Activated CD4-positive, alpha-beta T cell treated with anti-CD3 and anti-CD28 coated beads, Interleukin-2, amount 50 U/mL, for 16 hours (primary cell): ENCODE measurements at places on chromosomes 5 and 9.

DNA sequence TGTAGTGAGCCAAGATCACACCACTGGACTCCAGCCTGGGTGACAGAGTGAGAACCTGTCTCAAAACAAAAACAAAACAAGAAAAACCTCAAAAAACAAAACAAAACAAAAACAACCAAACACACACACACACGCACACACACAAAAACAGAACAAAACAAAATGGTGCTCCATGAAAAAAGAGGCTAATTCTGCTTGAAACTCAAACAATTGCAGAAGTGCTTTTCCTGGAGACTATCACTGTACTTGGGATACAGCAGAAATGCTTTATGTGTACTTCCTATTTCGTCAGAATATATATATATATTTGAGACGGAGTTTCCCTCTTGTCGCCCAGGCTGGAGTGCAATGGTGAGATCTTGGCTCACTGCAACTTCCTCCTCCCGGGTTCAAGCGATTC lies 49.9 kb upstream of the HSPA9 start:
- no peak for DNase-seq

DNA sequence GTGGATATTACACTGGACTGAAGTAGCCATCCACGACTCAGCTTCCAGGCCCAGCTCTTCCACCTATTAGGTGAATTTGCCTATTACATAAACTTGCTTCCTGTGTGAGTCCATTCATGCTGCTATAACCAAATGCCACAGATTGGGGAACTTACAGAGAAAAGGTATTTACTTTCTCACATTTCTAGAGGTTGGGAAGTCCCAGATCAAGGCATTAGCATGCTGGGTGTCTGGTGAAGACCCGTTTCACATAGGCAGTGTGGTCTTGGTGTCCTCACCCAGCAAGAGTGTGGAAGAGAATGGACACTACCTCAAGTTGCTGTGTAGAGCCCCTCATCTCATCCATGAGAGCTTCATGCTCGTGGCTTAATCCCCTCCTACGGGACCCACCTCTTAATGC lies 282.6 kb downstream of the IRX1 start:
- DNase-seq, result no peak

DNA sequence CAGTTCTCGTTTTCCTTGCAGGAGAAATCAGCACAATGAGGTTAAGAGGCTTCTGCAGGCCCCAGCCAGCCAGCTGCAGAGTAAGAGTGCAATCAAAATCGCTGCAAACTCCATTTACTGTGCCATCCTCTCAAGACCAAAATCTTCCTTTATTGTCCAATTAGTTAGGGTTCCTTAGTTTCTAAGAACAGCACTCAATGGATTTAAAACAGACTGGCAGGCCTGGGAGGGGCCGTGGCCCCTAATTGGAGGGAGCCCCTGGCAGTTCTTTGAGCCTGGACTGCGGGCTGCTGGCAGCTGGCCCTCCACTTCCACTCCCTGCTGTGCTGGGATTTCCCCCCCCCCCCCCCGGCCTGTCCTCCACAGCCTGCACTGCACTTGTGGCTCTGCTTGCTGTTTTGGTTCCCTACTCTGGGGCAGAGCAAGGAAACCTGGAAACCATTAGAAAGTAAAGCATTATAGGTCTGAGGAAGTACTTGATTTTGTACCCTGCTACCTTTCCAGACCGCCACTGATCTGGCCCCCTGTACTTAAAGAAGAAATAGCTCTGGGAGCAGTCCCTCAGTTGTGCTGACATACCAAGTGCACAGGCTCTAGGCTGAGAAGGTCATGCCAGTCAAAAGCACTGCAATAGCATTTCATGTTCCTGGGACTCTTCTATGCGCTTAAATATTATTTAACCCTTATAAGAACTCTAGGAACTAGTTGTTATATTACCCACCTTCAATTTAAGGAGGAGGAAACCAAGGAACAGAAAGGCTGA lies 129.0 kb downstream of the APBA1 start:
- DNase-seq, result no peak

- no peak for DNase-seq
These were observed 10.4 kb upstream of the MIER3 start for GRCh38 chr5:56962286-56962685.

DNA sequence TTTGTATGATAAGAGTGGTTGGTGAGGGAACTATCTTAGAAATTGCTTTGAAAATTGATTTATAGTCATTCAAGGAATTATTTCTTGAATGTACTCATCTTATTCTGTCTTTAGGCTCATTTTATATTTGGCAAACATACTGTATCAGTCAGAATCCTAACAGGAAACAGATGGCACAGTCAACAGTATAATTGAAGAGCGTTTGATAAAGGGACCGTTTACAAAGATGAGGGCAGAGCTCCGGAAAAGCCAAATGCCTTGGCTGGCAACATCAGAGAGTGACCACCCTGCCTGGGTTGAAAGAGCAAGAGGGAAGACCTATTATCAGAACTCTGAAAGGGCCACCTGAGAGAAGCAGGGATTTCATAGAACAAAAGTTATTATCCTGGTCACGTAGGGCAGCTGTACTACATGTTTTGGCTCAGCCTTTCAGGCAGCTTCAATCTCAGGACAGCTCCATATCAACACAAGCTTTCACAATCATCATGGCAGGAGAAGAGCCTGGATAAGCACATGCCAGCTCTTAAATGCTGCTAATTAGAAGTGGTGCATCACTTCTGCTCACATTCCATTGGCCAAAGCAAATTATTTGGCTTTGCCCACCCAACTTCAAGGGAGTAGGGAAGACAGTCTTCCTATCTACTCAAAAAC lies 47.2 kb upstream of the ARL15 start:
- no peak for DNase-seq

DNA sequence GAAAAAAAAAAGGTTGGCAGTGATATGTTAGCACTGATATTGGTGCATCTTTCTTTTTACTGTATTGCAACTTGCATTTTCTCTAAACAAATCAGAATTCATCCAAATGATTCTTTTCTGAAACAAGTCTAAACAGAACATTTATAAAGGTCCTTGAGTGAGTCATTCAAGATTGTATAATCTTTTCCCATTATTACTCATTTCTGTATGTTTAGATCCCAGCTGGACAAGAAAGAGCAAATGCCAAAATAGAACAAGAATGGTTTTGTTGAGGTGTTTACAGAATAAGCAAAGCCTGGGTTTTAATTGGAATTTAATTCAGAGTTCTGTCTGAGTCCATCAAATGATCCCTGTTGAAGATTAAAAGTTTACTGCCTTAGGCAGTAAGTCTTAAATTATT lies 112.3 kb downstream of the VCAN start:
- no peak for DNase-seq

- no peak for DNase-seq
These were observed 50.1 kb upstream of the ZNF608 start for GRCh38 chr5:124796495-124796894.

- no peak for DNase-seq
These were observed 579.3 kb upstream of the RGMB start for GRCh38 chr5:98193921-98194760.

GRCh38 chr9:81989700-81990099 lies 1.1 kb downstream of the SPATA31D1 start:
- DNase-seq, result no peak

DNA sequence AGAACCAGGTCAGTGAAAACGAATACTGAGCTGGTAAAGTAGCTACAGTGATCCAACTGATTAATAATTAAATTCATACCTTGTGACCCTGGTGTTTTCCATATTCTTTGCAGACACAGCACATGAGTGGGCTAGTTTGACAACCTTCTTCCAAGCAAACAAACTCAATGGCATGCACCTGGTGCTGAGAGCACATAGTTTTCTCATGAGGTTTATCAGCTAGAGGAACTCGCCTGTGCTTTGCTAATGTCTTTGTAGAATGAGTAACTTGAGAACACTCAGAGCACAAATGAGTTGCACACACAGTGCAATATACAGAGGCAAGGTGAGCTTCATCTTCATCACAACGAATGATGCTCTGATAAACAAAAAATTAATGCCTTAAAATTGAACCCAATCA lies 12.6 kb downstream of the TRIM23 start:
- DNase-seq, result no peak

DNA sequence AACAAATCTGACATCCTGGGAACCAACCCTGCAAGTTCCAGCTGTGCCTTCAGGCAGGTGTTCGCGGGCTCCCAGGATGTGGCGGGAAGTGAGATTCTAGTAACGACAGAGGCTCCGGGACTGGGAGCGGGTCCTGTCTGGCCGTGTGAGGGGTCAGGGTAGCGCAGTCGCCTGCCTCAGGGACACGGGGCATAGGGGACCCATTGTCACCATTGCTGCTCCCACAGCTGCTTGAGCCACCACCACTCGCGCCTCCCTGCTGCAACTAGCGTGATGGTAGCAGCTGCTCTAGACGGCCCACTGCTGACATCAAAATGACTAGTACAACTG lies 468.5 kb downstream of the CDH9 start:
- no peak for DNase-seq

GRCh38 chr9:123571240-123571639 lies 215.2 kb downstream of the CRB2 start:
- no peak for DNase-seq

DNA sequence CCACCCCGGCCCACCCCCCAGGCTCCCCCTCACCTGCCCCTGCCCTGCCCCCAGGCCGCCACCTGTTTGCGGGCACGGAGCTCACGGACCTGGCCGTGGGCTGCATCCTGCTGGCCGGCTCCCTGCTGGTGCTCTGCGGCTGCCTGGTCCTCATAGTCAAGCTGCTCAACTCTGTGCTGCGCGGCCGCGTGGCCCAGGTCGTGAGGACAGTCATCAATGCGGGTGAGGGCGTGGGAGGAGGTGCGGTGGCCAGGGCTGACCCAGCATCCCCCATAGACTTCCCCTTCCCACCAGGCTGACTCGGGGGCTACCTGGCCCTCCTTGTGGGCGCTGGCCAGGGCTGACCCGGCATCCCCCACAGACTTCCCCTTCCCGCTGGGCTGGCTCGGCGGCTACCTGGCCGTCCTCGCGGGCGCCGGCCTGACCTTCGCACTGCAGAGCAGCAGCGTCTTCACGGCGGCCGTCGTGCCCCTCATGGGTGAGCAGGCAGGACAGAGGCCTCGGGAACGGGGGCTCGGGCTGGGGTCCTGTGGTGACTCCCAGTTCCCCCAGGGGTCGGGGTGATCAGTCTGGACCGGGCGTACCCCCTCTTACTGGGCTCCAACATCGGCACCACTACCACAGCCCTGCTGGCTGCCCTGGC lies 3.5 kb downstream of the SLC34A3 start:
- DNase-seq, result no peak

DNA sequence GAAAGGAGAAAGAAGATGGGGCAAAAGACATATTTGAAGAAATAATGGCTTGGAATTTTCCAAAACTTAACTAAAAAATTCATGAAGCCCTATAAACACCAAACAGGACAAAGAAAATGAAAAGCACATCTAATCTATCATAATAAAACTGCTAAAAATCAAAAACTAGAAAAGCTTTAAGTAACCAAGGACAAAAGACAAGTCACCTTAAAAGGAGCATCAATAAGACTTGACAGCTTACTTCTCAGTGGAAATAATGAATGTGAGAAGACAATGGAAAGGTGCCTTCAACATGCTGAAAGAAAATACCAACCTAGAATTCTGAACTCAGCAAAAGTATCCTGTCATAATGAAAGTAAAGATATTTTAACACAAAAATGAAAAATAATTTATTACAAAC lies 27.0 kb downstream of the GTF3C4 start:
- DNase-seq, result no peak
